Putamen (tissue), 1 donor: ENCODE measurements at places on chromosomes 4 and X.

GRCh38 chr4:156420623-156421022 is 467.0 kb upstream of the CTSO start:
- DNase-seq = no peak

- no peak for DNase-seq
These were observed 410.2 kb upstream of the CT83 start for GRCh38 chrX:116872931-116873330.

DNA sequence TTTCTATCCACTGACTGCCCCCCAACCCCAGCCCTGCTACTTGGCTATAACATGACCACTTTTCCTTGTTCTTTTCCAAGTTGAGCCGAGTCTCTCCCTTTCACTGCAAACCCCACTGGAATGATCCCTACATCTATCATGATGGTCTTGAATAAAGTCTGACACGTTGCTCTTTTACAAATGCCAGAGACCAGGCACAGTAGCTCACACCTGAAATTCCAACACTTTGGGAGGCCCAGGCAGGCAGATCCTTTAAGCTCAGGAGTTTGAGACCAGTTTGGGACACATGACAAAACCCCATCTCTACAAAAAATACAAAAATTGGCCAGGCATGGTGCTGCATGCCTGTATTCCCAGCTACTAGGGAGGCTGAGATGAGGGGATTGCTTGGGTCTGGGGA is 100.9 kb downstream of the WDFY3 start:
- DNase-seq = no peak

DNA sequence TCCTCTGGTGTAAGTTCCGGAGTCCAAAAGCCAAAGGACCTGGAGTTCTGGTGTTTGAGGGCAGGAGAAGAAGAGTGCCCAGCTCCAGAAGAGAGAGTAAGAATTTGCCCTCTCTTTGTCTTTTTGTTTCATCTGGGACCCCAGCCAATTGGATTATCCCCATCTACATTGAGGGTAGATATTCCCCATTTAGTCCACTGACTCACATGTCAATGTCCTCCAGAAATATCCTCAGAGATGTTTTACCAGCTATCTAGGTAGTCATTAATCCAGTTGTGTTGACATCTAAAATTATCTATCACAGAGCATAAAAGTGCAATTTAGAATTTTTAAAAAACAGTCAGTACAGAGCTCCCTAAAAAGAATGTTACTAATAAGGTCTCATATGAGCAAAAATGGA is 132.9 kb upstream of the TMEM47 start:
- DNase-seq = no peak

- DNase-seq = no peak
These were observed 12.9 kb downstream of the DCK start for GRCh38 chr4:71006203-71006907.

- DNase-seq = no peak
These were observed 40.1 kb downstream of the LDB2 start for GRCh38 chr4:16858275-16858752.

- DNase-seq = no peak
These were observed 45.6 kb downstream of the TMEM154 start for GRCh38 chr4:152634110-152634760.

GRCh38 chrX:40248822-40249221 is 151.1 kb upstream of the BCOR start:
- DNase-seq = no peak

DNA sequence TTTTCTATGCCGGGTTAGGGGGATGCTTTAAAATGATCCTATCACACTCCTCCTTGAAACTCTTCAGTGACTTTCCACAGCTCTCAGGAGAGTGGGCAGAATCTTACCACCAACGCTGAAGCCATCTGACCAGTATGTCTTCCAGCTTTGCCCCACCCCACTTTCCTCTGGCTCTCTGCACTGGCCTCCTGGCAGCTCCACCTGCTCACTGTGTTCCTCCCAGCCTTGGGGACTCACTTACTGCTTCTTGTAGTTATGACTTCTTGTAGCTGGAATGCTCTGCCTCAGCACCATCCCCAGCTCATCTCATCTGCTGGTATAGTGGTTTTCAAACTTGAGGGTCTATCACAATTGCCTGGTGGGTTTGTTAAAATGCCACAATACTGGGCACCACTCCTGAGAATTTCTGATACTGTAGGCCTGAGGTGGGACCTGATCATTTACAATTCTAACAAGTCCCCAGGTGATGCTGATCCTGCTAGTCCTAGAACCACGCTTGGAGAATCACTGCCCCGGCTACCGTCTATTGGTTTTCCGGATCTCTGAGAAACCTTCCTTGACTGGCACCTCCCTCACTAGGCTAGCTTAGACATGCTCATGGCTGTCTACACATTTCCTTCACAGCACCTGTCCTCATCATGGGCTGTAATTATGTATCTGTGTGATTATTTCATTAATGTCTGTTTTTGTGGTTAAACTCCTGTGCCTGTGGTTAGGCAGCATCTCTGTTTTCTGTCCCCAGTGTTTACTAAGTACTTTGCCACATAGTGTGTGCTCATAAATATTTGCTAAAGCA is 152.2 kb downstream of the MGST2 start:
- no peak for DNase-seq

DNA sequence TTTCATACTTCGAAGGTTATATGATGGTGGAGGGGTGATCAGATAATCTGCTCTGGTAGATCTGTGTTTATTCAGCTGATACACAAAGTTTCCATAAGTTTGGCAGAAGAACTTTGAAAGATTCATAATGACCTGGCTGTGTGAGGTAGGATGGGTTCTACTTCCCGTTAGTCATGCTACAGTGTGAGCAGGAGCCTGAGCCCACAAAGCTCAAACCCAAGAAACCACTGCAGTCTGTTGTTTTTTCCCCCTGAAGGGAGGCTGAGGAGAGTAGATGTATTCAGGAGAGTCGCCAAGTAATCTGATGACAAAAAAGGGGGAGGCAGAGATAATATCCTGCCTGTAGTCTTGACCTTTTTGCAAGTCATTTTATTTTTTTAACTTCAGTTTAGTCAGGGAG is 52.8 kb upstream of the PPP3CA start:
- no peak for DNase-seq
